ENCODE measurements at places on chromosomes 3 and 15.

GRCh38 chr3:65479990-65480389 lies 558.7 kb downstream of the MAGI1 start:
- no peak overlapping the region for H3K4me3 ChIP-seq
- no peaks in the 10 kb centered on the region for H3K36me3 ChIP-seq
- no peaks in the 10 kb centered on the region for H3K4me1 ChIP-seq
- DNase-seq: no peak
- H3K27me3 ChIP-seq: no peaks in the 10 kb centered on the region
- no peak overlapping the region for H3K27ac ChIP-seq

GRCh38 chr15:51491941-51492340 lies 130.6 kb downstream of the DMXL2 start:
- DNase-seq: no peak
- H3K27ac ChIP-seq: no peak overlapping the region
- H3K4me3 ChIP-seq: no peak overlapping the region
- H3K36me3 ChIP-seq: peaks cover 11% of the 10 kb centered on the region

GRCh38 chr3:13440204-13440817 lies 20.2 kb upstream of the NUP210 start:
- no peaks in the 10 kb centered on the region for H3K4me1 ChIP-seq
- no peak overlapping the region for H3K27ac ChIP-seq
- no peak overlapping the region for H3K4me3 ChIP-seq
- no peak for DNase-seq
- H3K27me3 ChIP-seq: no peaks in the 10 kb centered on the region

GRCh38 chr3:51434746-51435327 lies 43.8 kb downstream of the RBM15B start:
- H3K27ac ChIP-seq: no peak overlapping the region
- no peaks in the 10 kb centered on the region for H3K4me1 ChIP-seq
- H3K36me3 ChIP-seq: peaks cover 91% of the 10 kb centered on the region
- H3K4me3 ChIP-seq: no peak overlapping the region

- H3K27me3 ChIP-seq: no peaks in the 10 kb centered on the region
- peak within 1 kb of the TSS; percentile 100 for H3K27ac ChIP-seq
- DNase-seq: peak; percentile 70
- H3K4me3 ChIP-seq: peak within 1 kb of the TSS; percentile 18
These were observed at the start of gene PLCB2 for GRCh38 chr15:40307421-40308211. Gene PLCB2, minus strand, starts transcription at chr15:40307935. Its CDS starts 263 bp downstream, at chr15:40307672.

- H3K4me1 ChIP-seq: no peaks in the 10 kb centered on the region
- H3K36me3 ChIP-seq: no peaks in the 10 kb centered on the region
- H3K27ac ChIP-seq: no peak overlapping the region
- H3K27me3 ChIP-seq: no peaks in the 10 kb centered on the region
- no peak for DNase-seq
These were observed 92.7 kb downstream of the DLG1 start for GRCh38 chr3:197205675-197206074.

DNA sequence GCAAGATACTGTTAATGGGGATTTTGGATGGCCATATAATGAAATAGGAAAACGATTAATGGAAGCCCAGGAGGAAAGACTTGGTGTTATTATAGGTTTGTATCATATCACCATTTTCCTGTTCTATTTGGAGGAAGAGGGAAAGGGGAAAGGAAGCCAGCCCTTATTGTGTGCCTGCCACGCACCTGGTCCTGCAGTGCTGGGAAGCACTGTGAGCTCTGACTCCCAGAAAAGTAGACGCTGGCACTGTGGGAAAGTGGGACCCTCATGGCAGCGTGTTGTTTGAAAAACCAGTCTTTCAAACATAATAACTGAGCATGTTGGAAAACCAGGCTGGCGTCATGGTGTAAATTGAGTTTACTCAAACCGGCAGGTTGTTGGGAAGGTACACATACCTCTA lies 22.0 kb downstream of the CGNL1 start:
- H3K4me1 ChIP-seq: no peaks in the 10 kb centered on the region
- H3K27me3 ChIP-seq: peaks cover 8% of the 10 kb centered on the region
- DNase-seq: no peak
- no peak overlapping the region for H3K4me3 ChIP-seq
- H3K27ac ChIP-seq: no peak overlapping the region

- peaks cover 40% of the 10 kb centered on the region for H3K4me1 ChIP-seq
- no peaks in the 10 kb centered on the region for H3K27me3 ChIP-seq
- H3K27ac ChIP-seq: no peak overlapping the region
These were observed 5.2 kb upstream of the GNAI2 start for GRCh38 chr3:50230794-50231125.

DNA sequence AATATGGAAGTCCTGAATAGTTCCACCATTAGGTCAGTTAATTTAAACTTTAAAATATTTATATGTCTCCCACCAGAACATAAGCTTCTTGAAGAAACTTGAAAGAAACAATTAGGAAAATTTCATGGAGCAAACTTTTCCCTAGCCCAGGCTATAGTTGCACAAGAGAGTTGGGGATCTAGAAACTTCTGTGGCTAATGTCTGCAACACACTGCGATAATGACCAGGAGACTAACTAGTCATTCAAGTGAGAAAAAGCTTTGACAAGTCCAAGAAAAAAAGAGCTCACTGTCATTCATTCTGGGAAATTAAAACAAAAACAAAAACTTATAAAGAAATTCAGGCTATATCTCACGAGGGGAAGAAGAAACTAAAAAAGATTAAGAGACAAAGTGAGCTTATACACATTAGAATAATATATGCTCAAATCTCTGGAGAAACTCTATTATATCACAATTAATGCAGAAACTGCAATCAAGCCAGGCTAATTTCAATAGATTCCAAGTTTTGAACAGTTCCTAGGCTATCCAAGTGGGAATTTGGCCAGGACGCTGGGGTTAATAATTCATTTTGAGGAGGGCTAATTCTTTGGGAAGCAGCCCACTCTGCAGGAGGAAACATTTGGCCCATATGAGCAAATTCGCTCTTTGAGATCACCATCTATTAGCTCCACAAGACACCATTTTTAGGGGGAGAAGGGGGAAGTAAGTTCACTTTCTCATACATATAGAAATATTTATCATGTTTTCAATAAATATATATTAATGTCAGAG lies 134.6 kb downstream of the MEIS2 start:
- no peaks in the 10 kb centered on the region for H3K36me3 ChIP-seq
- H3K27ac ChIP-seq: no peak overlapping the region
- no peak for DNase-seq
- no peaks in the 10 kb centered on the region for H3K27me3 ChIP-seq

DNA sequence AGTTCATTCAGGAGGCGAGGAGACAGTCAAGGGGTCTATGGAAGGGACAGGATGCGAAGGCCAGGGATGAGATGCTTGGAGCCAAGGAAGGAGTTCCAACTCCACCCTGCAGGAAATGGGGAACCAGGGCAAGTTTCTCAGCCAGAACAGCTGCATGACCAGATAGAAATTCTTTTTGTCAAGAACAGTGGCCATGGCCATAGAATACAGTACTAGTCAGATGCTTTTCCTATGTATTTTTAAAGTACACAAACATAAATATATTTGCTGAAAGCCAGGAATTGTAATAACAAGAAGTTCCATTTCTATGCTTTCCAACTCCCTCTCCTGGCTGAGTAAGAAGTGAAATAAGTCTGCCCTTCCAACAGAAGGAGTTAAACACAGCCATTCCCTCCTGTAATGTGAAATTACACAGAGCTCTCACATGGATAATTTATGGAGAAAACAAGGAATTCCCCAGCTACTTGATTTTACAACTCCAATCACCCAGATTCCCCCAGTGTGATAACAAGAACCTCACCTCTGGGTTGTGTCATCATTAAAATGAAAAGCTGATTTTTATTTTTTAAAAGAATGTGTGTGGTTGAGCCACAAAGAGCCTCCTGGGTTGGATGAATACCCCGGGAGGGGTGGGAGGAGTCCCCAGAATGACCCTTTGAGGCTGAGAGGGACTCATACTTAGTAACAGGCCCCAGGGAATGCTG lies 124.6 kb upstream of the ARHGEF3 start:
- no peak overlapping the region for H3K27ac ChIP-seq
- H3K4me1 ChIP-seq: peaks cover 47% of the 10 kb centered on the region
- H3K4me3 ChIP-seq: no peak overlapping the region

- peak overlapping the region; percentile 93 for H3K4me3 ChIP-seq
- DNase-seq: peak; percentile 50
- H3K27ac ChIP-seq: peak overlapping the region; percentile 96
- H3K36me3 ChIP-seq: peaks cover 13% of the 10 kb centered on the region
- H3K4me1 ChIP-seq: peaks cover 43% of the 10 kb centered on the region
These were observed 513 bp downstream of the VGLL4 start for GRCh38 chr3:11643201-11643603.

DNA sequence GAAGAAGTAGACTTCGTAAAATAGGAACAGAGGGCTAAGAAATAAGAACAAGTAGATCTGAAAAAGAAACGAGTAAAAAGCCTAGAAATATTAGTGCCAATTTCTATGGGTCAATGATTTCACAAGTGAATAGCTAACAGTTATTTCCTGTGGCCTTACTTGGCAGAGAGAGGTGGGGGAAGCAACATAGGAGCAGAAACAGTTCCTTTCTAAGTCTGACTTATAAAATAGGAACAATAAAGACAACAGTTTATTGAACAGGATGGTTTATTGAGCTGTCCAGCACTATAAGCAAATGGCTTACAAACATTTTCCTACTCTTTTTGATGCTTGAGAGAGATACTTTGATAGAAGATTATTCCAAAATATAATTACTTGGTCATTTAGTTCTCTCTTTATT lies 37.9 kb downstream of the AGTR1 start:
- H3K36me3 ChIP-seq: no peaks in the 10 kb centered on the region
- DNase-seq: no peak
- H3K27ac ChIP-seq: no peak overlapping the region
- H3K4me1 ChIP-seq: no peaks in the 10 kb centered on the region

DNA sequence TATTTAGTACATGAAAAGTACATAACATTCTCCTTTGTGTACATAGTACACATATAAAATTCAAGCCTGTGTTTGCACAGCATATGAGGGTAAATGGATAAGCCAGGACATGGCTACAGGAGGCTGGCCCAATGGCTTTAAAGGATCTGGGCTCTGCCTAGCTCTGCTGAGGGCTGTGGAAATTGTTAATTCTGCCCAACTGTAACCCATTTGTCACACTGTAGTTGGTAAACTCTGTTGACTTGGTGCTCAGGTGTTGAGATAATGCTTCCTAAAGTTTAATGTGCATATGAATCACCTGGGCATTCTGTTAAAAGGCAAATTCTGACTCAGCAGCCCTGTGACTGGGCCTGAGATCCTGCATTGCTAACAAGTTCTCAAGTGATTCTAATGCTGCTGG lies 196.5 kb upstream of the ZPLD1 start:
- H3K4me3 ChIP-seq: no peak overlapping the region
- no peak for DNase-seq
- no peaks in the 10 kb centered on the region for H3K4me1 ChIP-seq
- H3K36me3 ChIP-seq: no peaks in the 10 kb centered on the region
- no peak overlapping the region for H3K27ac ChIP-seq
- H3K27me3 ChIP-seq: no peaks in the 10 kb centered on the region

- H3K36me3 ChIP-seq: no peaks in the 10 kb centered on the region
- H3K4me1 ChIP-seq: peaks cover 81% of the 10 kb centered on the region
- H3K4me3 ChIP-seq: peak overlapping the region; percentile 52
- DNase-seq: peak; percentile 86
These were observed 57.7 kb downstream of the IQSEC1 start for GRCh38 chr3:13015286-13016082.

DNA sequence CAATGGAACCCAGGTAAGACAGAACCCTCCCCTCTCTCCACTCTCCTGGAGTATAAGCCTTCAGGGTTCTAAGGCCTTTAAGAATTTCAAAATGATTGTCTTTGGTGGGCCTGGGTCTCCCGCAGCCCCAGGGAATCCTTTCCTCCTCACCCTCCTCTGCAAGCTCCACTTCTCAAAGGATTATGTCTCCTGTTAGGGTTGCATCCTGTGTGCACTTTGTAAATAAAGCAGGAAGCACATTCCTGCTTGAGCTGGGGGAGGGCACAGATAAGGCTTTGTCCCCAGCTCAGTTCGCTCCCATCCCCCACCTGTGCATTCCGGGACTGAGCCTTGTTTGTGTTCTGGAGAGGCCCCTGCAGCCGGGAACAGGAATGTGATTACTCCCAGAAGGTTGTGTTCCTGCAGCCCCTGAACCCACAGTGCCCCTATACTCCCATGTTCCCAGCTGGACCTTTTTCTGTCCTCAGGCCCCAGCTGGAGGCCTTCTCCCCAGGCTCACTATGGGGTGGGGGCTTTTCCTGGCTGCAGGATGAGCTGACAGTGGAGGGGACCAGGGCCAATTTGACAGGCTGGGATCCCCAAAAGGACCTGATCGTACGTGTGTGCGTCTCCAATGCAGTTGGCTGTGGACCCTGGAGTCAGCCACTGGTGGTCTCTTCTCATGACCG lies 9.5 kb downstream of the TYRO3 start:
- H3K4me1 ChIP-seq: no peaks in the 10 kb centered on the region
- H3K27me3 ChIP-seq: no peaks in the 10 kb centered on the region
- H3K4me3 ChIP-seq: no peak overlapping the region
- no peak overlapping the region for H3K27ac ChIP-seq
- peaks cover 76% of the 10 kb centered on the region for H3K36me3 ChIP-seq

DNA sequence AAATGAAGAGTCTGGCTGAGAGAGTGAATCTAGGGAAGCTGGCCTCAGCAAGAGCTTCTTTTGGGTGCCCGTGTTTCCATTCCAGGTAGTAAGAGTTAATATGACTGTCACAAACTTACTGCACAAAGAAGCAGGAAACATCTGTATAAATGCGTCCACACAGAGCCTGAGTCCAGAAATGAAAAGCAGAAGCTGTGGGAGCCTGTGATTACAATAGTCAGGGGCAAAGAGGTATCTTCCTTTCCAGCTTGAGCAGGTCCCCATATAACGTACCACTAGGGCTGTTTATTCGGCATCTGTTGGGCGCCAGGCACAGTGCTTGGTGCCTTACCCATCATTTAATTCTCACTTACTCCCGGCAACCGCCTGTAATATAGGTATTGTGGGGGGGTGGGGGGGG lies 40.5 kb upstream of the B3GNT5 start:
- no peak overlapping the region for H3K4me3 ChIP-seq
- no peaks in the 10 kb centered on the region for H3K36me3 ChIP-seq
- H3K27me3 ChIP-seq: peaks cover 4% of the 10 kb centered on the region
- H3K4me1 ChIP-seq: no peaks in the 10 kb centered on the region
- no peak for DNase-seq

GRCh38 chr3:153614563-153614962 lies 452.5 kb downstream of the RAP2B start:
- no peak overlapping the region for H3K4me3 ChIP-seq
- H3K36me3 ChIP-seq: no peaks in the 10 kb centered on the region
- no peaks in the 10 kb centered on the region for H3K27me3 ChIP-seq
- no peak overlapping the region for H3K27ac ChIP-seq

DNA sequence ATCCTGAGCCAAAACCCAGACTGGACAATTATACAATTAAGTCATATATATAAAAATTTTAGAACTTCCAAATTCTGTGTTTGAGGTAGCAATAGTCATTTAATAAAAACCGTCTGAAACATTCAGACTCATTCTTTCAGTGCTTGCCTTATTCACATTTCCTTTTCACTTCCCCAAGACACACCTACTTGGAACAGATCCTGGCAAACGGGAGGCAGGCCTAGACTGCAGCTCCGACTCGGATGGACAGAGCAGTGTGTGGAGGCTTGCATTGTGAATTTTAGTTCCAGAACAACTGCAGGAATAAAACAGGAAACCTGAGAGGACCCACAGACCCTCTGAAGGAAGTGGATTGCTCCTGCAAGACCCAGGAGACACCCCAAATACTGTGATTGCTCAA lies 341.4 kb downstream of the CNTN3 start:
- H3K4me3 ChIP-seq: no peak overlapping the region
- no peaks in the 10 kb centered on the region for H3K36me3 ChIP-seq
- no peaks in the 10 kb centered on the region for H3K27me3 ChIP-seq
- H3K4me1 ChIP-seq: no peaks in the 10 kb centered on the region
- H3K27ac ChIP-seq: no peak overlapping the region
